Mucosa of descending colon (tissue), 3 donors: ENCODE measurements at places on chromosomes 1 and 21. TPM values are rescaled to one million over a fixed set of nuclear protein-coding genes. Genes with fewer than 3 reads are reported as not detected.

GRCh38 chr1:33725037-33725436, 138.8 kb upstream of the HMGB4 start:
- no peak for DNase-seq

DNA sequence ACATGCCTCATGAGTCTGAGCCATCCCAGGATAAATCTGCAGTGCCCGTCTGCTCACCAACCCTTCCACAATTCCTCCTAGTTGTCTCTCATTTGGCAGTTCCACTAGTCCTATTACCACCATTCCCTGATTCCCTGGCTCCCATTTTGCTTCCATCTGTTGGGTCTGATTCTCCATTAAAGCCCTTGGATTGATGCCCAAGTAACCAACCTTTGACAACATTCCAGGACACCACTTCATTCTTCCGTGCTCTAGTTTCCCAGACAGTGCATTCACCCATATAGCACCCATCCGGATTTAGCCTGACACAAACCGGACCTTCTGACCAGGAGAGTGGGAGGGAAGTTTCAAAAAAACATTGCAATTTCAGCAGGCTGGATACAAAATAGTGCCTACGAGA, 189.4 kb upstream of the PALMD start:
- DNase-seq, result no peak

CDK18 gene
- total RNA-seq, result 32.1 TPM

ADGRL2 gene
- total RNA-seq, result 4.5 TPM
